ENCODE measurements at places on chromosomes 16 and 17.

- DNase-seq, result no peak
Measured at GRCh38 chr16:65793781-65794180, 572.7 kb upstream of the CDH5 start.

- DNase-seq, result no peak
Measured at GRCh38 chr17:21007646-21008045, 35.2 kb downstream of the USP22 start.

DNA sequence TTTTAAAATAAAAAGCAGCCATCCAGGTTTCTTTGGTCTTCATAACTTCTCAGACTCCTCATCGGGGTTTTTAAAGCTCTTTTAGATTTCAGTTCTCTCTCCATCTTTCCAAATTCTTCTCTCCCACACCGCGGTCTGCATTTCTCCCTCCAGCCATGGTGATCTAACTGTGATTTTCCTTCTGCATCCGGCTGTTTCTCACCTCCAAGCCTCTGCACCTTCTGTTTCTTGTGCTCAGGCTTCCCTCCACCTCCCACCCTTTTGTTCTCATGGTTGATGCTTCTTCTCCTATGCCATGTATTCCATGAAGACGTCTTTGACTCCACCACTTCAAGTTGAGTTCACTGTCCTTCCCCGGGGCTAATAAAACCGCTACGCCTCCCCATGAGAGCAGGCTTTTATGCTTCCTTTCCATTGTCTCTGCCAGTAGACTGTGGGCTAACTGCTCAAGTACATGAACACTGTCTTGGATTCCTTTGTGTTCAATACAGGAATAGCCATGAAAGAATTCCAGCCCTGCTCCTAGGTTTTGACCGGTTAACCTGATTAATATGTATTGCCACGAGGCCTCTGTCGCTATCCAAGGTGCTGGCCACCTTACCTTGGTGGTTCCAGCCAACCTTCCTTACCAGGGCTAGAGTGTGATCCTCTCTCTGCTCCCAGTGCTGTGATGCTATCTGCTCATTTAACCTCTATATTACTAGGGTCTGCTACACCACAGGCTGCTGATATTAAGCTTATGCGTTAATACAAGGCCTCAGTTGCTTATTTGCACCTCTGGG lies 625.1 kb downstream of the HS3ST4 start:
- no peak for DNase-seq

- no peak for DNase-seq
Measured at GRCh38 chr16:86035906-86036305, 136.9 kb downstream of the IRF8 start.

GRCh38 chr17:64418506-64419339 lies 28.1 kb upstream of the PECAM1 start:
- DNase-seq, result peak; percentile 72

GRCh38 chr17:43545383-43545632 lies 832 bp downstream of the ETV4 start:
- peak; percentile 16 for DNase-seq

GRCh38 chr17:48194097-48194550 lies 86.6 kb downstream of the SNX11 start:
- DNase-seq, result peak; percentile 24

- DNase-seq, result peak; percentile 90
Measured at GRCh38 chr17:39863918-39864746, at the start of gene IKZF3. TSS of gene IKZF3 (minus strand) at chr17:39864312. CDS start at chr17:39864126, 186 bp downstream.

DNA sequence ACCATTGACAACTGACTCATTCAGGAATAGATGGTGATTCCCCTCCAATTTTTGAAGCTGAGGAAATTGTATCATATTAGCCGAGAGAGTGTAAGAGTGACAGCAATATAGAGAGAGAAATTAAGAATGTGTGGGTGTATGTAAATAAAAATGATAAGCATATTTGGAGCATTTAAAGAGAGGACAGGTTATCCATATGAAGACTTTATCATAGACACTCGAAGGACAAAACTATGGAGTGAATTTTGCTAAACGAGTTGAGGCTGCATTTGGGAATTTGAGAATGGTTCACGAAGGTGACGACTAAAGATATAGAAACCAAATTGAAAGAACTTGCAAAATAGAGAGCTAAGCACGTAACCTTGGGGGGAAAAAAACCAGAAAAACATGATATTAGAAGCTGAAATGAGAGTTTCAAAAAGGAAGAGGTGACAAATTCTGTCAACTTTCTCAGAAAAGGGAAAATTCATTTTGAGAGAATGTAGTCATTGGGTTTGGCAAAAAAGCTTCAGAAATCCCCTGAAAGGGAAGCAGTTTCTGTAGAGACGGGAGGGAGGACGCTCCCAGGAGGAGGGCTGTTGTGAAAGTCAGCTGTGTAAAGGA lies 129.7 kb downstream of the KCNJ2 start:
- DNase-seq, result no peak

GRCh38 chr17:29018788-29019474 lies 13.1 kb upstream of the SEZ6 start:
- DNase-seq, result no peak

Measured in CD4-positive, alpha-beta T cell treated with Interleukin-12 subunit alpha and Interleukin-12 subunit beta, for 1 hour (primary cell).